ENCODE measurements at places on chromosomes 2 and 18.

- no peak for DNase-seq
Measured at GRCh38 chr2:145501920-145502319, 982.0 kb upstream of the ZEB2 start.

DNA sequence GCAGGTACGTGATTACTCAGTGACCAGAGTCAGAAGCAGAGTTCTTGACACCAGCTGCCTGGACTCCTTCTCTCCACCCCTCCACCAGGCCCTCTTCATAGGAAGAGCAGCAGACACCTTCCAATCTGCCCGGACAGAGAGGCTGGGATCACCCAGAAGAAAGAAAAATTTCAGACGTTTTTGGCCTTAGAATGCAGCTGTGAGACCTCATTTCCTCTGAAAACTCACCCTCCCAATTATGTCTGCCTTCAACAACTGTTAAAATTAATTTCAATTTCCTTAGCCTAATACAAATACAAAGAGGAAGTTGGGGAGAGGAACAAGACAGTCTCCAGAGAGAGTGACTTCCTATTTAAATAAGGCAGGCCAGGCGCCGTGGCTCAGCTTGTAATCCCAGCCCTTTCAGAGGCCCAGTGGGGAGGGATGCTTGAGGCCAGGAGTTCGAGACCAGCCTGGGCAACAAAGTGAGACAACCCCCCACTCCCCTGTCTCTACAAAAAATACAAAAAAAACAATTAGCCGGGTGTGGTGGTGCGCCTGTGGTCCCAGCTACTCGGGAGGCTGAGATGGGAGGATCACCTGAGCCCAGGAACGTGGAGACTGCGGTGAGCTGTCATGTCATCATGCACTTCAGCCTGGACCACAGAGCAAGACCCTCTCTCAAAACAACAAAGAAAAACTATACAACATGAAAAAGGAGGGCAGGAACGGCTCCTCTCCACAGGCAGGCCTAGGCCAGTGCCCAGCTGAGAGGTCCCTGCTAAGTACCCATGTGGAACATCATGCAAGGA lies 1.6 kb downstream of the SLC66A2 start:
- no peak for DNase-seq

DNA sequence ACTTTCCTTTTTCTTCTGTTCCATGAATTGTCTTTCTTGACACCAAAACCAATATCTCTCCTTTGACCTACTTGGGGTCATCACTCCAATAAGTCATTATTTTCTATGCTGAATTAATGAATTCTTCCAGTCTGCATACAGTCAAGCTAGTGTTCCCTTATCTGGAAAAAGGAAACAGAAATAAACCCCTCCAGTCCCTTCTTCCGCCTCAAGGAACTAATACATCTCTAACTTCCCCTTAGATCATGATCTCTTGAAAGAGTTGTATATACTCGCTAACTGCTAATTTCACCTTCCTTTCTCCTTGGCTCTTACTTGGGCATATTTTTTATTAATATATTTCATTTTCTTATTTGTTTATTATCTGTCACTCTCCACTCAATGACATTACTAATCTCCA lies 7.3 kb upstream of the ARHGAP15 start:
- no peak for DNase-seq

DNA sequence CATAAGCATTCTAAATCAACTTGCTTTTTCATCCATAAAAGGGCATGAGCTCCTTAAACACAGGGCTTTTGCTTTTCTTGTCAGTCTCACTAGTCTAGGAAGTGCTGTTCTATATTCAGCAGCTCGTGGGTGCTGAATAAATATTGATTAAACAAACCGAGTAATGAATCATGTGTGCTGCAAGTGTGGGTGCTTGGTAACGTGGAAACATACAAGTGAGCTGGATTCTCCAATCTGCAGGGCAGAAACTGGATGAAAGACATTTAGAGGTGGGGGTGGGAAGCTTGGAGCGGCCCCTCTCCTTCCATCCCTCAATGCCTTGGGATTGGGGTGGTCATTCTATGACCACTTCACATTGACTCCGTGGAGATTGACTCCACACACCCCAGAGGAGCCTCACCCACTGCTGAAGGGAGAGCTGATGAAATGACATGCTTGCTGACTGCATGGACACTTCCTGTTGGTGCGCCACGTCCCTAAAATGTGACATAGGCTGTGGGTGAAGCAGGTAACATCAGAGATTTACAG lies 114.6 kb downstream of the DOCK10 start:
- DNase-seq, result peak; percentile 39

DNA sequence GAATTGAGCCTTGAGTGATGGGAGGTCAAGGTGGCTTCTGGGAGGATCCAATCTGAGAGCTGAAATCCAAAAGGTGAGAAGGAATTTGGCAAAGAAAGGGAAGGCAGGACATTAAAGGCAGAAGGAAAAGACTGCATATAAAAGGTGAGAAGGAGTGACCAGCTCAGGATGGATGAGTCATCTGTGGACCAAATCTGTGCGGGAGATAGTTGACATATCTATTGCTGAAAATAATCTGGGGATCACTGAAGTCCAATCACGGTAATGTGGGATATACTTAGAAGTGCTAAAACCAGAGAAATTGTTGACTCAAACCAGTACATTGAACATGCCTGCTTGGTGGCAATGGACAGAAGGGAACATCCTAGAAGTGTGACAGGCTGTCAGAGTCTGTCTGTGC lies 8.0 kb upstream of the PTPN4 start:
- DNase-seq, result no peak

DNA sequence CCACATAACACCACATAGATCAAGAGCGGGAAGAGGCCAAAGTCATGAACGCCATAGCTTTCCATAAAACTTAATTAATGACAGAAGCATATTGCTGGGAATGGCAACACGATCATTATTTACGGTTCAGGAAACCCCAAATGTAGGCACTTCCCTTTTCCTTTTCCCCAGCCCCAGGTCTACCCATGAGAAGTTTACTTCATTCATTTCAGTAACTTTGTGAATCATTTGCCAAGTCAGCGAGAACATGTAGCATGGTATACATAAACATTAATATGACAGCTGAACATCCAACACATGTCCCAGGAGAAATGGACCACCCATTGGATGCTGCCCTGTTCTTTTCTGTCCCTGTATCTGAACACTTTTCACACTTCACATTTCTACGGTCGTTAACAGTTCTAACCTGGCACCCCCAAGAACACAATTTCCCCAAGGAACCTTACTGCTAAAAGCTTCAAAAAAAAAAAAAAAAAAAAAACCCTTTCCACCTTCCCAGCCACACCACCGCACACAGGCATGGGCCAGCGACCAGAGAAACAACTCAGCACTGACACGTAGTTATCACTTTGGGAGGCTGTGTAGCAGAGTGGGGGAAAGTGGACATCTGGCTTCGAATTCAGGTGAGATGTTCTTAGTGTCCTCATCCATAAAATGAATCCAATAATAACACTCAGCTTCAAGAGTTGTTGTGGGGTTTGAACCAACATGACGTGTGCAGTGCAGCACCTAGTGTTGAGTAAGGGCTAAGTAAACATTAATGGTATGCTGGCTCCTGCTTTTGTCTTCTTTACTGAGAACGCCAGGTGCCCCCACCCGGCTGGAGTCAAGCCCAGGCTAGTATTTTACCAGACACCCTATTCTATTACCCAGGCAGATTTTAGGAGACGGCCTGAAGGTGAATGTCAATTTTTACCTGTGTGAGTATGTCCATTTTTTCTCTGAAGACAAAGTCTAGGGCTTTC lies 371.5 kb downstream of the LNPK start:
- no peak for DNase-seq

- DNase-seq, result peak; percentile 86
Measured at GRCh38 chr2:162256591-162256991, 13.3 kb upstream of the FAP start.

DNA sequence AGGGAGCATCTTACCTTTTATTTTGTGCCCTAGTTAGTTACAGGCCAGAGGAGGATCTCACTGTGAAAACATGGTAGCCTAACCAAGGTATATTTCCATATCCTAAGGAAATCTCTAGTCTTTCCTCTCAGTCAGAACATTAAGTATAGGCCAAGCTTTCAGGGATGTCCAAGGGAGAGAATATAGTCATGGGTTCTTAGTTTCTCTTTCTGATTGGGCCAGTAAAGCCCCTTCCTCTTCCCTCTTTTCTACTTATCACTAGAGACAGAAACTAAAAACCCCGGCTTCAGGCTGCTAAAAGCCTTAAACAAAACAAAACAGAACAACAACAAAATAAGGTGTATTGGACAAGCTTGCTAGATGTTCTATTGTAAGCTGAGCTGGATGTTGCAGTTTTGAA lies 44.3 kb upstream of the TNFRSF11A start:
- DNase-seq, result no peak

DNA sequence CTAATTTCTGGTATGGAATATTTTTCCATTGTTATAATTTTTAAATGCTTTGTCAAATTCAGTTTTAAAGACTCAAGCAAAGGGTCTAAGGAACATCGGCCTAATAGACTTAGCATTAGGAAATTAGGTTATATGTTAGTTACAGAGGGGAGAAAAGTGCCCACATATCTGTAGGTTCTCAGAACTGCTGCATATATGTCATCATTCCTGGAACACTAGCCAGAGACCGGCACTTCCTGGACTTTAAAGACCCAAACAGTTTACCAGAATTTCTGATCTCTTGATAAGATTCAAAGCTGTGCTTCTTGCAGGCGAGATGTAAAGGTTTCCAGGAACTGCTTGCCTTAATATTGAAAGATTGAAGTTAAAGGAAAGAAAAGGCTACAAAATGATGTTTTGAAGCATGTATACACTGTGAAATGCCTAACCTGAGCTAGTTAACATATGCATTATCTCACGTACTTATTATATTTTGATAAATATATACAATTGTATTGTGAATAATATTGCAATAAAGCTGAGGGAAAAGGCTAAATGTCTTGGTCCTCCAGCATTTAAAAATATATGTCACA lies 993.6 kb downstream of the LRP1B start:
- no peak for DNase-seq

DNA sequence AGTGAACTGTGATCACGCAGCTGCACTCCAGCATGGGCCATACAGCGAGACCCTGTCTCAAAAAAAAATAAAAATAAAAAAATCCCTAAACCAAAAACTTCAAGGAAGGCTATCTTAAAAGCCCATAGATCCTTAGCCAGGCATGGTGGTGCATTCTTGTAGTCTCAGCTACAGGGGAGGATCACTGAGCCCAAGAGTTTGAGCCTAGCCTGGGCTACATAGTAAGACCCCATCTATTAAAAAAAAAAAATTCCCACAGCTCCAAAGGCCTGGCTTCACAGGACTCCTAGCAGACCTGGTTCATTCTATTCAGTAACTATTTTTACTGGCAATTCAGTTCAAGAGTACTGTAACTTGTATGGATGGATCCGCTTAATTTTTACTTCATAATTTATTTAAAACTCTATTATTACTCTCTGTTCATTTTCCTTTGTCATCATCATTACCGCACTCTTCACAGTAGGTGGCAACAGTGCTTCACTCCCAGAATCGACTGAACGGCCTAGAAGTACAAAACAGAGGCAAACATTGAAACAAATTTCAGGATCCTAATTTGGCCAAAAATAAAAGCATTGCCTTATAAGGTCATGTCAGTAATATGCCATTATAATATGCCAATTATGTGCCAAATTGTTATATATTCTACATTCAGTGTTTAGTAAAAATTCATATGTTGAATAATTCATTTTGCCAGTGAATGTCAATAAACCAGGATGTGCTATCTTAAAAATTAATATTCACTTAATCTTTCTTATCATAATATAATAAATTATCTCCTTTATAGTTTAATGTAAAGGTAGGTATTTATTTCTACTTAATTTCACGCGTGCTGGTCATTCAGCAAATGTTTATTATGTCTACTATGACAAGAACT lies 14.3 kb upstream of the STAM2 start:
- DNase-seq, result peak; percentile 77

- no peak for DNase-seq
Measured at GRCh38 chr18:75209951-75210258, 692 bp upstream of the TSHZ1 start.

DNA sequence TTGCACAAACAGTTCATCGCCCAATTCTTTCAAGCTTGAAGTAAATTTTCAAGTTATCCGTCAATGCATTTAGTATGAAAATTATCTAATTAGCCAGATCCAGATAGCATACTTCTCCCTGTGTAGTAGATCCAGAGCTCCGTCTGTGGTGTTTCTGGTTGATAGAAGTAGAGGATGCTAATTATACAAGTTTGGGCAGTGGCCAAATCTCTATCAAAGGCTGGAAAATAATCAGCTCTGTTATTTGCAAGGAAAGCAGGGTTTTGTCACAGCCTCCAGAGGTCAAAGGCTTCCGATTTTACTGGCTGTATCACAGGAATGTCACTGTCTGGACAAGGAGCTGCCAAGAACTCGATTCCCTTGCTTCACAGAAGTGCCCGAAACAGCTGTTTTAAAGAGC lies 28.6 kb downstream of the LRRC30 start:
- no peak for DNase-seq

GRCh38 chr2:191571163-191571769 lies 106.7 kb upstream of the NABP1 start:
- peak; percentile 72 for DNase-seq
